ENCODE measurements at places on chromosomes 1 and 21.
A peak's percentile ranks its signal among the peaks of the same experiment; 100 is the strongest.

DNA sequence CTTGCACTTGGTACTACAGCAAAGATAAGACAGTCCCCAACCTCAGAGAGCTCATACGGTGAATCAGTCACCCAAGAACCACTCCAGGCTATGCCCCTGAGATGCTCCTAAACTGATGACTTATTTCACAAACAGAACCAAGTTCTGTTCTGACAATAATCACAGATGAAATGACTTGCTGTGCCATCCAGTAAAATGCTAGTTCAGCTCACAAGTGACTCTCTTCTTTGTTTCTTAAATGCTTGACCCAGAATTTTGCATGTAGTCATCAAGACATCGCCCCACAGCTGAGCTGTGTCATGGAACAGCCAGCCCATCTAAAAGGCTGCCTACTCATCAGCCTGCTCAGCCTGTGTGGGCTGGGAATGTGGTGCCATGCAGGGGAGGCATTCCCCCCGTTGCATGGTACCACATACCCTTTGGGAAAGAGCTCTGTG lies 6.1 kb upstream of the SLC19A2 start:
- DNase-seq = no peak

DNA sequence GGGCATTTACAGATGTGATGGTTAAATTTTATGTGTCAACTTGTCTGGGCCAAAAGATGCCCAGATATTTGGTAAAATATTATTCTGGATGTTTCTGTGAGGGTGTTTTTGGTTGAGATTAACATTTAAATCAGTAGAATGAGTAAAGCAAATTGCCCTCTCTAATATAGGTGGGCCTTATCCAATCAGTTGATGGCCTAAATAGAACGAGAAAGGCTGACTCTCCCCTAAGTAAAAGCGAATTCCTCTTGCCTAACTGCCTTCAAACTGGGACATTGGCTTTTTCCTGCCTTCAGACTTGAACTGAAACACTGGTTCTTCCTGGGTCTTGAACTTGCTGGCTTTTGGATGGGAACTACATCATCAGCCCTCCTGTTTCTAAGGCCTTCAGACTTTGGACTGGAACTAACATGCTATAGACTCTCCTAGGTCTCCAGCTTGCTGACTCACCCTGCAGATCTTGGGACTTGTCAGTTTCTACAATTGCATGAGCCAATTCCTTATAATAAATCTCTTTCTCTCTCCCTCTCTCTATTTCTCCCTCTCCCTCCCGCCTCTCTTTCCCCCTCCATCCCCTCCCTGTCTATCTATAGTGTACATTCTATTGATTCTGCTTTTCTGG lies 10.2 kb upstream of the NAV1 start:
- DNase-seq = no peak

DNA sequence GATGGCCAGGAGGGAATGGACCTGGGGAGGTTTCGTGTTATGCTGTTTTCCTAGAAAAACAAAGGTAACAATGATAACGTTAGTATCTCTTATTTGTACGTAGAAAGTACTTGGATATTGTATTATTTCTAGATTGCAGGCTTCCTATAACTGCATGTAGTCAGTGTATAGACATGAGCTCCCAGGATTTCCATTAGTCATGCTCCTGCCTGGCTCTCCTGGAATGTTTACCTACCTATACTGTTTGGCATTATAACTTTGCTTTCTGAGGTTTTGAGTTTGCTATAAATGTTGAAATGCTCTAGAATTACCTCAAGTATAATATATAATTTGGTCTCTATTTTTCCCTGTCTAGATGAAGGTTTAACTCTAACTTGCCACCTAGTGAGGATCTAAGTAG lies 66.1 kb downstream of the TTC3 start:
- DNase-seq = no peak

DNA sequence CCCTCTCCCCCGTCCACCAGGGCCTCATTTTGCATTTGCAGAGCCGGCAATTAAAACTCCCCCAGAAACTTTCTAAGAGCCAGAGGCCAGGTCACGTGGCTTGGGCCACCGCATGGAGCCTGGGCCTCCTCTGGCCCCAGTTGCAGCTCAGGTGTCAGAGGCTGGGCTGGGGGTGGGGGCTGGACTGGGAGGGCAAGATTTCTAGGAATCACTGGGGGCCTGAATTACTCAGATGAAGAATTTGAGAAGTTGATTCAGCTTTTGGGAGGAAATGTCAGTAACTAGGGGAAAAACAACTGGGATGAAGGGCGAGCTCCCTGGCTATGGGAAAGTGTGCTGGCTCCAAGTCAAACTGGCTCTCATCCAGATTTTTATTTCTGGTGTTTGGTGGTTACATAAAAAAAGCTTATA lies 151.0 kb downstream of the CDC7 start:
- no peak for DNase-seq

GRCh38 chr1:50704126-50704525 lies 255.9 kb downstream of the FAF1 start:
- no peak for DNase-seq

GRCh38 chr1:99906535-99906934 lies 56.4 kb downstream of the AGL start:
- DNase-seq = no peak

DNA sequence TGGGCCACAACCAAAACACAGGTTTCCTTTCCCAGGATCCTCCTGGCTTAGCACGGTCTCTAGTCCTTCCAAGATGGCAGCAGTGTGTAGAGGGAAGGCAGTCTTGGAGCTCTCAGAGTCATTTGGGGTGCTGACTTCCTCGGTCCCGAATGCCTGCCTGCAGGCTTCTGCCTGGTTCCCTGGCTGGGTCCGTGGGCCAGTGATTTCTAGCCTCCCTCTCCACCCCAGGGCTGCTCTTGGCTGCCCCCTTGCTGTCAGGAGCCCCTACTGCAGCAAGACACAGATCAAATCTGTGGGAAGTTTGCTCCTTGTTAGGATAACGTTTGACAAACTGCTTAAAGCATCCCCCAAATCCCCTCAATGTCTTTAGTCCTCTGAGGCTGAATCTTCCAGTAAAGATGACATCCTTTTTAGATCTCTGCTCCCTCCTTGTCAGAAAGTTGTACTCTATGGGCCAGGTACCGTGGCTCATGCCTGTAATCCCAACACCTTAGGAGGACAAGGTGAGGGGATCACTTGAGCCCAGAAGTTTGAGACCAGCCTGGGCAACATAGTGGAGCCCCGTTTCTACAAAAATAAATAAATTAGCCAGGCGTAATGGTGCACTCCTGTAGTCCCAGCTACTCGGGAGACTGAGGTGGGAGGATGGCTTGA lies 272.5 kb downstream of the RRAGC start:
- peak; percentile 37 for DNase-seq

DNA sequence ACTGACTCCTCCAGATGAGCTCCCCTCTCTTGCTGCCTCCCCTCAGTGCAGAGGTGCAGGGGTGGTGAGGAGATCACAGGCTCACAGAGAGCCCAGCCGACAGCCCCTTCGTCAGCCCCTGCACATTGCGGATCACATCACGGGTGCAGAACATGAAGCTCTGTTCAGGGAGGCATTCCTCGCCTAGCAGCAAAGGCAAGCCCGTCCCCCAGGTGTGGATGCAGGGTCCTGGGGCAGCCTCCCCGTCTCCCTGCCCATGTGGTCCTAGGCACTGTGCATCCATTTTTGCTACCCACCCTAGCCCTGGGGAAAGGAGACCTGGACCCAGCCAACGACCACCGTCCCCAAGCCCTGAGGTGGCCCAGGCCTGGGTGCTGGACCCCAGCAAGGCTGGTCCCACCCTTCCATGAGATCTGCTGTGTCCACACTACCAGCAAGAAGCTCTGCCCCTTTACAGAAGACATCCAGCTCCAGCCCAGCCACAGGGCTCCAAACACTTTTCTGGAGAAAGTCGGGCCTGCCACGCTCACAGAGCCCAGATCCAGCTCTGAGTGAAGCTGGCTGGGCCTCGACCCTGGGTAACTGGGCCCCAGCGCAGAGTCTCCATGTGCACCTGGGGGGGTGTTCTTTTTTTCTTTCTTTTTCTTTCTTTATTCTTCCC lies 248.7 kb downstream of the NPHP4 start:
- no peak for DNase-seq

GRCh38 chr21:33069994-33070743 lies at the start of gene OLIG1:
Gene OLIG1 (plus strand): TSS chr21:33070141. CDS start chr21:33070247, 106 bp downstream.
- no peak for DNase-seq

DNA sequence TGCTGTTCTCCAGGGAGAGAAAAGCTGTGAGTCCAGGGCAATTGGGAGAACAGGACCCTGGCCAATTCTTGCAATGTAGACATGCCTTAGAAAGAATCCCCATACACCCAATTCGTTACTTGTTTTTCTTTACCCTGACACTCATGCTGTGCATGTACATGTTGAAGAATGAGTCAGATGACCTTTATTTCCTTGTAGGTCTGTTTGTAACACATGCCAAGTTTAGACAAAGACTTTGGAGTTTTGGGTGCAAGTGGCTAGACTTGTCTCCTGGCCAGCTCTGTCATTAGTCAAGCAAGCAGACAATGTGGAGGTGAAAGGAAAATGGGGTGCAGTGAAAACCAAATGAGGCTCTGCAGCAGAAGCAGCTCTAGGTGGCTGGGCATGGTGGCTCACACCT lies 38.1 kb downstream of the GNPAT start:
- DNase-seq = no peak

DNA sequence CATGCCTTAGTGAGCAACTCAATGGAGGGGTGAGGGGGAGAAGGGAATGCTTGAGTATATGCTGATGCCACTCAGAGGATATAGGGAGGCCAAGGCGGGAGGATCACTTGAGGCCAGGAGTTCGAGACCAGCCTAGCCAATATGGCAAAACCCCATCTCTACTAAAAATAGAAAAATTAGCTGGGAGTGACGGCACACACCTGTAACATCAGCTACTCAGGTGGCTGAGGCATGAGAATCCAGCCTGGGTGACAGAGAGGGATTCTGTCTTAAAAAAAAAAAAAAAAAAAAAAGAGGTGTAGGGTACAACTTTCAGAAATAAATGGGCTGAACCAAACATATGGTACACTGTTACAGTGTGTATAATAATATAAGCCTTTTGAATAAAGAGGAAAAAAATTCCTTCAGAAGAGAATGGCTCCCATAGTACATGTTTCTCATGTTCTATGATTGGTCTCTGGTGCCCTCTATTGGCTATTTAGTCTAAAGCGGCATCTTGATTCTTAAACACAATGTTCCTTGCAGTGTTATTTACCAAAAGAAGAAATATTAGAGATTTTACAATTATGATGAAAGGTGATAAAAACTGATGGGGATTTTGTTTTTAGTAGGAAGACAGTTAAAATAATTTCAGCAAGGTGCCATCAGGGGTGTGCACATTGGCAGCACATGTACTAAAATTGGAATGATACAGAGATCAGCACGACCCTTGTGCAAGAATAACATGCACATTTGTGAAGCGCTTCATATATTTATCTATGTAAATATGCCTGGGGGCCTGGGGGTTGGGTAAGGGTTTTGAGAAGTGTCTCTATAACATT lies 109.8 kb downstream of the PATJ start:
- no peak for DNase-seq

DNA sequence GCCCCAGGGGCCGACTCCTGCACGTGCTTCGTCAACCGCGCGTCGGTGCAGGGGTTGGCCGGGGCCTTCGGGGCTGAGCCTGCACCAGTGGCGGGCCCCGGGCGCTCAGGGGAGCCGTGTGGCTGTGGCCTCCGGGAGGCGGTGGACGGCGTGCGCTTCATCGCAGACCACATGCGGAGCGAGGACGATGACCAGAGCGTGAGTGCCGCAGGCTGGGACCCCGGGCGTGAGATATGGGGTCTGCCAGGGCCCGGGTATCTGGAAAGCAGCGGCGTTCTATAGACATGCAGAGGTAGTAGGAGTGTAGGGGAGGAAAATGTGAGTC lies 4.3 kb downstream of the CHRNB2 start:
- DNase-seq = no peak

DNA sequence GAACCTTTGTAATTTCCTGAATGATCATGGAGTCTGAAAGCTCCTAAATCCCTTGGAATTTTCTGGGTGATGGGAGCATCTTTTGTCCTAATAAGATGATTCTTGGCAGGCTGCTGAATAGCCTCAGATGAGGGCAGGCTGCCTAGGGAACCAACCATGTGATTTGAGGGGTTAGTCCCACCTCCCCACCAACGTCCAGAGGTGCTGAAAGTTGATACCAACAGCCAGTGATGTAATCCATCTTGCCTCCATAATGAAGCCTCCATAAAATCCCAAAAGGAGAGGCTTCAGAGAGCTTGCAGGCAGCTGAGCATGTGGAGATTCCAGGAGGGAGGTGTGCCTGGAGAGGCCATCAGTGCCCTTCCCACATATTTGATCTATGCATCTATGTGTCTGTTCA lies 43.7 kb downstream of the GTF2B start:
- no peak for DNase-seq

GRCh38 chr1:205118752-205119151 lies 3.0 kb downstream of the RBBP5 start:
- DNase-seq = no peak

GRCh38 chr1:231566496-231566895 lies 38.0 kb downstream of the TSNAX start:
- no peak for DNase-seq

GRCh38 chr1:234208351-234208750 lies 164.9 kb upstream of the COA6 start:
- no peak for DNase-seq

GRCh38 chr1:4825800-4826450 lies 171.5 kb downstream of the AJAP1 start:
- DNase-seq = no peak

DNA sequence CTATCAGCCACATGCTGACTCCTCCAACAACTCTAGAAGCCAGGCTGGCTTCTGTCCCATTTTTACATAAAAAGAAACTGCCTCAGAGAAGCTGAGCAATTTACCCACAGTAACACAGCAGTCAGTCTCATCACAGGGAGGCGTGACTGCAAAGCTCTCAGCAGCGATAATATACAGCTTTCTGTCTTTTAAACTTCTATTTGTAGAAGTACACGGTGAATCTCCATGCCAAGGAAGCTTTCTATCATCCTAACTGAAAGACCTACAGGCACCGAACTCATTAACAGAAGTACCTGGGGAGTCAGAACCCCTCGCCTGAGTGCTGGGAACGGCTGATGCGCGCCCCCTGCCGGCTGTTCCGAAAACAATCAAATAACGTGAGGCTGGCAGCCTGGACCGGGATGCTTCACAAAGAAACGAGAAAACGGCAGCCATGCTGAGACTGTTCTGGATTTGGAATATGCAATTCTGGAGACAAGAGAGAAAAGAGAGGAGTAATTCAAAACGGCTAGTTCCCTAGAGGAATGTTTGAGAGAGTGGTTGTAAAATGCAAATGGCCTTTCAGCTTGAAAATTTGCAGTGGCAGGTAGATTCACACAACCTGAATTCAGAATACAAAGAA lies 43.5 kb upstream of the RAB4A start:
- peak; percentile 79 for DNase-seq

- DNase-seq = no peak
These were observed 69.6 kb downstream of the PGM1 start for GRCh38 chr1:63662841-63663240.

Measured in activated naive CD4-positive, alpha-beta T cell (primary cell).